ENCODE measurements at places on chromosomes 7 and 10.

GRCh38 chr10:34864149-34865067, 49.3 kb upstream of the PARD3 start:
- no peak for DNase-seq

DNA sequence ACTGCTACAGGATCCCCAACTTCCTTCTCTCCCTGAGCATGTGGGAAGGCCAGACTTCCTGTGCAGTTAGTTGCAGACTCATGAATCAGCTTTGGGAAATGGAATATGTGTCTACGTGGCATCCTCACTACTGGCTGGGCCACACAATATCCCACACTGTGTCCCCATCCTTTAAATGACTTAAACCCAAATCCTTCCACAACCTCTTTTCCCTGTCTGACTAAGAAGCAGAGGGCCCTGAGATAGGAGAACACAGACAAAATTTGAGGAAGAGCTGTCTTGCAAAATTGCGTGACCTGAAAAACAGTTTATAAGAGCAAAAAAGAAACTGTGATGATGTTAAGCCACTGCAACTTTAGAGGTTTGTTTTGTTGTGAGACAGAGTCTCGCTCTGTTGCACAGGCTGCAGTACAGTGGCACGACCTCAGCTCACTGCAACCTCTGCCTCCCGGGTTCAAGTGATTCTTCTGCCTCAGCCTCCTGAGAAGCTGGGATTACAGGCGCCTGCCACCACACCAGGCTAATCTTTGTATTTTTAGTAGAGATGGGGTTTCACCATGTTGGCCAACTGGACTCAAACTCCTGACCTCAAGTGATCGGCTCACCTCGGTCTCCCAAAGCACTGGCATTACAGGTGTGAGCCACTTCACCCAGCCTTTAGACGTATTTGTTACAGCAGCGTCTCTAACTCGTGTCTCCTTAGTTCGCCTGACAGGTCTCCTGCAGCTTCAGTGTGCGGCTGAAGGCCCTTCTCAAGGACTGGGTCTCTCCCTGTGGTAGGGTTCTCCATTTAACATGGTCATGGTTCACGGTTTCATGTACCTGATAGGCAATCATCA, 46.9 kb upstream of the SFMBT2 start:
- DNase-seq = no peak

GRCh38 chr10:119834188-119834587, 38.5 kb downstream of the MCMBP start:
- no peak for DNase-seq

GRCh38 chr7:121796381-121796780, 76.6 kb upstream of the PTPRZ1 start:
- no peak for DNase-seq

GRCh38 chr10:110387983-110388686, 83.4 kb upstream of the SMNDC1 start:
- no peak for DNase-seq

GRCh38 chr7:123864436-123864835, 19.5 kb downstream of the HYAL4 start:
- DNase-seq = no peak

- no peak for DNase-seq
Observed at GRCh38 chr7:2092279-2092678, 140.5 kb downstream of the MAD1L1 start.

DNA sequence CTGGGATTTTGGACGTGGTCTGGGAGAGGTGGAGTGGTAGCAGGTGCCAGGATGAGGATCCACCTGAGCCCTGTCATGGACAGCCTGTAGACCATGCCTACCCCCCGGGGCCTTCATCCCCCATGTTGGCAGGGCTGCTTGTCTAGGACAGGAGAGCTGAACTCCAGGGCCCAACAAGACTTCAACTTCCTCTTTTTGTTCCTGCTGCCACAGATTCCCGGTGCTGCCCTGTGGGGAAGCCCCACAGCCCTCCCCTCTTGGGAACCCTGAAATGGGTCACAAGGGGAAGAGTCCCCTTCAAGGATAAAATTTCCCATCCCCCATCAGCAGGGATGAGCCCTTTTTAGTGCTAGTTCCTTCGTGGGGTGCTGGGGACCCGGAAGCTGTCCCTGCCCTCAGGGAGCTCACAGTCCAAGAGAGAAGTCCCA, 1.3 kb upstream of the CUEDC2 start:
- no peak for DNase-seq

GRCh38 chr7:79137942-79138341, 315.5 kb downstream of the MAGI2 start:
- DNase-seq = peak; percentile 18

GRCh38 chr7:151992375-151992774, 33.1 kb upstream of the GALNT11 start:
- DNase-seq = no peak

DNA sequence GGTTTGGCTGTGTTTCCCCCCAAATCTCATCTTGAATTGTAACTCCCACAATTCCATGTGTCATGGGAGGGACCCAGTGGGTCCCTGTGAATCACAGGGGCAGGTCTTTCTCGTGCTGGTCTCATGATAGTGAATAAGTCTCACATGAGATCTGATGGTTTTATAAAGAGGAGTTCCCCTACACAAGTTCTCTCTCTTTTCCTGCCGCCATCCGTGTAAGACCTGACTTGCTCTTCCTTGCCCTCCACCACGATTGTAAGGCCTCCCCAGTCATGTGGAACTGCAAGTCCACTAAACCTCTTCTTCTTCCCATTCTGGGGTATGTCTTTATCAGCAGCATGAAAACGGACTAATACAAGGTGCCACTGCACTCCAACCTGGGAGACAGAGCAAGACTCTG, 329.2 kb downstream of the TNS3 start:
- DNase-seq = no peak

DNA sequence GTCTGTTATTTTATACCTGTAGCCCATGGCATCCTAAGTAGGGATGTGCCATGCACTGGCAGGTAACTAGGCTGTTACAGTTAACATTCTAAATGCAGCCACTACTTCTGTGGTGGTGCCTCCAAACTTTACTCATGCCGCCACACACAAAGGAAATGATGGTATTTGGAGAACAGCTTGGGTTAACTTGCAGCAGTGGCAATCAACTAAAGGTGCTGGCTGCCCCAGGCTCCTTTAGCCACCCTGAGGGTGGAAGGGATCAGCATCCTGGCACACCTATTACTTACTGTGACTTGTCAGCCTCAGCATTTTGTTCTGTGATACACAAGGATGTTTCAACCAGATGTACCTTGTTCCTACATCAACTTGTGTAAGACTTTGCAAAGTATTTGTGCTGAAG, 221.8 kb upstream of the PPP1R3A start:
- no peak for DNase-seq

GRCh38 chr10:89217057-89217990, 10.2 kb upstream of the CH25H start:
- DNase-seq = no peak

GRCh38 chr10:87545783-87546182, 41.1 kb downstream of the MINPP1 start:
- no peak for DNase-seq

GRCh38 chr7:52616552-52616951, 418.9 kb upstream of the POM121L12 start:
- no peak for DNase-seq

DNA sequence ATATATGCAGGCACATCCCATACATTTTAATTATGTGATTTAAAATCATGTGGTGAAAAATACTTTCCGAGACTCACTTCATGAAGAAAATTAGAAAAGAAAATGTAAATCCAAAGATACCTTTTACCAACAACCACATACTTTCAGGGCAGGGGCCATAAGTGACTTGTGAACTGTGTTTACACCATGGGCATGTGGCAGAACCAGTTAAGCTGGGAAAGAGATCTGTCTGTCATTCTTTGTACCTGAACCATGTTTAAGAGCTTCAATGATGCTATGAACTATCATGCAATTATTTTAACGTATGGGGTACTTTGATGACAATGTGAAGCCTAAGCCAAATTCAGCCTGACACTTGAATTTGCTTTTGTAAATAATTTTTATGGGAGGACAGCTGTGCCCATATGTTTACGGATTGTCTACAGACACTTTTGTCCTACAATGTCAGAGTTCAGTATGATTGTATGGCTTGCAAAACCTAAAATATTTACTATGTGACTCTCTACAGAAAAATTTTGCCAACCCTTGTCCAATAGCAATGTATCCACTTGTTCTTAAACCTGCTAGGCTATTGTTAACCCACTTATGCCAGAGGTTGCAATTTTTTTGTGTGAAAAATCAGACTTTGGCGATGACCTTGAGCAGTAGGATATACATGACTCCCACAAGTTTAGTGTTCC, 654.6 kb downstream of the TNS3 start:
- no peak for DNase-seq

DNA sequence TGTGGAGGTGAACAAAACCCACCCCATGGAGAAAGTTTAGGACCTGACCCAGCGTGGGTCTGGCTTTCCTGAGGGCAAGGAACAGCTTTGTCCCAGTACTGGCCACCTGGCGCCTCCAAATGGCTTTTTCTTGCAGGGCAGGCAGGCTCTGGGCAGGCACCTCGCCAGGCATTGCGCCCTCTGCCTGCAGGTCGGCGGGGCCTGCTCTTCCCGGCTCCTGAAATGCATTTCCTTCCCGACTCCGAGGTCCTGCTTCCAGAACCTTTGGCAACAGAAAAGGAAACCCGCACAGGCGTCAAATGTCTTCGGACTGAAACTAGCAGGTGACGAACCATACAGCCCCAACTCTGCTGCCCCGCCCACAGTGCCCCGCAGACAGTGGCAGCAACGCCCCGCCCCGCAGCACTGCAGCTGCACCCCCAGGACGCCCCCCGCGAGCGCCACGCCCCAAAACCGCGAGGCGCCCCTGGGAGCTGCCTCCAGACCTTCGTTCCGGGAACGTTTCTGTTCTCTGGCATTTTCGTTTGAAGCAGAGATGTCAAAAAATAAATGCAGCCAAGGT, 65.5 kb downstream of the C10orf143 start:
- no peak for DNase-seq

GRCh38 chr10:42111076-42111475, 527.3 kb downstream of the ZNF33B start:
- DNase-seq = no peak

GRCh38 chr7:155545348-155545747, 1.0 kb downstream of the CNPY1 start:
- DNase-seq = no peak

DNA sequence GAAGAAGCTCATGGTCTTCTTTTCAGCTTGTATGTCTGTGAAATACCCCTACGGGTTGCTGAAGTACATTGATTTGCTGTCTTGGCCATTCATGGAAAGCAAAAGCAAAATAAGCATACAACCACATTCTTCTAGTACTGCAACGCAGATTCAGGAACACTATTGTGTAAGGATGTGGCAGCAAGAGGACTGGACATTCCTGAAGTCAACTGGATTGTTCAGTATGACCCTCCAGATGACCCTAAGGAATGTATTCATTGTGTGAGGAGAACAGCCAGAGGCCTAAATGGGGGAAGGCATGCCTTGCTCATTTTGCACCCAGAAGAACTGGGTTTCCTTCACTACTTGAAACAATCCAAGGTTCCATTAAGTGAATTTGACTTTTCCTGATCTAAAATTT, 133.4 kb upstream of the ANKRD1 start:
- no peak for DNase-seq

- DNase-seq = no peak
Observed at GRCh38 chr7:41146429-41146828, 556.5 kb downstream of the INHBA start.

GRCh38 chr7:142808802-142809583, 38.2 kb downstream of the PRSS2 start:
- DNase-seq = no peak

GRCh38 chr7:157693521-157694375, 356.9 kb downstream of the DNAJB6 start:
- DNase-seq = no peak

GRCh38 chr10:76336213-76336963, 905.0 kb downstream of the LRMDA start:
- no peak for DNase-seq

DNA sequence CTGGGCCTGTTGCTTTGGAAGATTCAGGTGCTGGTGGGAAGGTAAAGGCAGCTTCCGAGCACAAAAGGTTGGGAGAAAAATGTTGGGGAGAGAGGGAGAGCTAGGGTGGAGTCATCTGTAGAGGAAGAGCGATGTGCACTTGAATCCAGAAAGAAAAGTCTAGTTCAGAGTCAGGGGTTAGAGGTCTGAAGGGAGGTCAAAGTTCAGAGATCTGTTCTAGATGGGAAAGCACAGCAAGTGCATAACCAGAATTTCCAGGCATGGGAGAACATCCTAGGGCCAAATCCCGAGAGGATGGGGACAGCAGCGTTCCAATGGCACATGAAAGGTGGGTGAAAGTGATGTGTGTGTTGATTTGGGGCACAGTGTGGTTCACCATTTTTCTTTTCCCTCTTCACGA, 51.5 kb upstream of the MKLN1 start:
- DNase-seq = no peak

DNA sequence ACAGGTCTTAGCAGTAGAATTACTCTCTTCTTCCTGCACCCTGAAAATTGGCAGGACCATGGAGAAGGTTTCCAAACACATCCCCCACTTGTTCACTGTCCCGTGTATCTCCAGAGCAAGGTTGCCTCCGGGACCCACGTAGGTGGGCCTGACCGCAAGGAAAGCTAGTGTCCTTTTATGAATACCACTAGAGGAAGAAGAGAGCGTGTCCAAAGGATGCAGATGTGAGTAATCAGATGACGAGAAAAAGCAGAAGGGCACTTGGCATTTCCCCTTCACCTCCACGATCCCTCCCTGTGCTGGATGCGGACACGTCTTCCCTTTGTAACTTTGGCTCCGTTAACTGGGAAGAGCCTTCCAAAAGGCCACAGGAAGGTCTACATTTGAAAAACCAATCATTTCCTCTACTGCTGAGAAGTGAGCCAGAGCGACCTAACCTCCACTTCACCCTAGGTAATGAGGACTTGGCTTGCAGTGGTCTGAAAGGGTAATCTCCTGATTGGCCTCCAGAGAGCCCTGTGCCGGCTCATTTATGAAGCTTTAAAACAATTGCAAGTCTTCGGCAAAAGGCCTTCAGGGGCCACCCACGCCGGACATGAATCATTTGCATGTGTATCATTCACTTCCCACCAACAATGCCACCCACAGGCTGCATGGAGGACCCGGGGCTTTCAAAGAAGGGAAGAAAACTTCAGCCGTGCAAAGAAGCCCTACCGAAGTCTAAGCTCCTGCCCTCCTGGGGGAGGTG, 55.4 kb downstream of the LYZL1 start:
- DNase-seq = peak; percentile 4

- no peak for DNase-seq
Observed at GRCh38 chr10:124550293-124551034, 88.8 kb downstream of the LHPP start.

- DNase-seq = no peak
Observed at GRCh38 chr10:70982443-70982842, 94.1 kb upstream of the PCBD1 start.

DNA sequence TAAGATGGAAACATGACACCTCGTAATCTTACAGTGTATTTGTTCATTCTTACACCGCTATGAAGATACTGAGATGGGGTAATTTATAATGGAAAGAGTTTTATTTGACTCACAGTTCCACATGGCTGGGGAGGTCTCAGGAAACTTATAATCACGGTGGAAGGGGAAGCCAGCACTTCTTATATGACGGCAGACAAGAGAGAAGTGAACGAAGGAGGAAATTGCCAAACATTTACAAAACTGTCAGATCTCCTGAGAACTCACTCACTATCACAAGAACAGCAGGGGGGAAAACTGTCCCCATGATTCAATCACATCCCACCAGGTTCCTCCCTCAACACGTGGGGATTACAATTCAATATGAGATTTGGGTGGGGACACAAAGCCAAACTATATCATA, 282.3 kb downstream of the HGF start:
- no peak for DNase-seq
